ENCODE measurements at places on chromosomes 7 and 10. TPM values are rescaled to one million over a fixed set of nuclear protein-coding genes. Genes with fewer than 3 reads are reported as not detected.
A peak's percentile ranks its signal among the peaks of the same experiment; 100 is the strongest.

DNA sequence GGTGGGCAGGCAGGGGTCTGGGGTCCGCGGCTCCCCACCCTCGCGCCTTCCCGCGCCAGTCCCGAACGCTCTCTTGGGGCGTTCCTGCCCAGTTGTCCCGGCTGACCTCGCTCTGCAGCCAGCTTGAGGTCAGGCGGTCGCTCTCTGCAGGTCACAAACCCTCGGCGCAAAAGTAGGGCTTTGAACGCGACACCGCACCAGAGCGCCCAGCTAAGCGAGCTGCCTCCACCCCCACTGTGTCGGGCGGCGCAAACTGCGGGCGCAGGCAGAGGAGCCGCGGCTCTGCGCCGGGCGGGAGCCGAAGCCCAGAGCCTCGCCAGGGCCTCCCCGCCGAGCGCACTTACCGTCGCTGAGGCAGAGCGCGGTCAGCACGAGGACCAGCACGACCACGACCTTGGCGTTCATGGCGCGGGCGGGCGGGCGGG is 284 bp downstream of the CXCL12 start:
- DNase-seq, result no peak

DNA sequence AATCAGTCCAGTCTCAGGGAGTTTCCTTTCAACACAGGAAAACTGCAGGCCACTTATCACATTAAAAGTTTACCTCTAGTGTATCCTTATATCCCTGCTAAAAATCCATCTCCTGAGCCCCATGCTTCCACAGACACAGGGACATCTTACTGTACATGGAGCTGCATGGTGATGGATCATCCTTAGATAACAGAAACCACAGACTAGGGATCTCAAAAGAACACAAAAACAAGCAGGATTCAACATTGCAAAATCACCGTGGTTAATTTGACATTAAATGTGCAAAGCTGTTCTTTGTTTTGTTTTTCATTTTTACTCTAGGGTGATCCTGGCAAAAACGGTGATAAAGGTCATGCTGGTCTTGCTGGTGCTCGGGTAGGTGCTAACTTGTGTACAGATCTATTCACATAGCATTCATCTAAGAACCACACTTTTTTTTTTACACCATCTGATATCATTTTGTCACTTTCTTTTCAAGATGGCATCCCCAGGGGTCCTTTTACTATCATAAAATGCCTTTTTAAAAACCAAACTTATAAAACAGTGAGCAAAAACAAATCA is 18.1 kb downstream of the COL1A2 start:
- no peak for DNase-seq

DNA sequence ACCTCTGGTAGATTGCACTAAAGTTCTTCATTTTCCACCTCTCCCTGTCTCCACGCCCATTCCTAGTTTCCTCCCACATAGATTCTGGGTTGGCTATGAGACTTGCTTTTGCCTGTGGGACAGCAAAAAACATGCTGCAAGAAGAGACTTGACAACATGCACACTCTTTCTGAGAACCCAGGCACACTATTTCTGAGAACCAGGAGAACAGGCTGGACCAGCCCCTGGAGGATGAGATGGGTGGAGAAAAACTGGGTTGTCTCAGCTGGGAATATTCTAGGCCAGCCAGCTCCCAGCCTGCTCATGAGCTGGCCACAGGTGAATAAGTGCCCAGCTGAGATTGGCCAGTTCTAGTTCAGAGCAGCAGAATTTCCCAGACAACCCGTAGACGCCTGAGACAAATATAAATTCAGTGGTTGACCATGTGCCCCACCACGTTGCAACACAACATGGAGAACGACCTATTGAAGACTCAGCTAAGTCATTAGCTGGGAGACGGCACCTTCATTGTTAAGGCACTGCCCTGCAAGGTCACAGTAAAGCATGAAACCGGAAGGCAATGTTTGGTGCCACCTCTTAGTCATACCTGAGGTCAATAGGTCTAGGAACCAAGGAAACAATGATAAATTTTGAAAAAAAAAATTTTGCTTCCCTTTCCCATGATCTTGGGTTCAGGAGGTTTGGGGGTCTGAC is 92.7 kb upstream of the AKR1E2 start:
- no peak for DNase-seq

DNA sequence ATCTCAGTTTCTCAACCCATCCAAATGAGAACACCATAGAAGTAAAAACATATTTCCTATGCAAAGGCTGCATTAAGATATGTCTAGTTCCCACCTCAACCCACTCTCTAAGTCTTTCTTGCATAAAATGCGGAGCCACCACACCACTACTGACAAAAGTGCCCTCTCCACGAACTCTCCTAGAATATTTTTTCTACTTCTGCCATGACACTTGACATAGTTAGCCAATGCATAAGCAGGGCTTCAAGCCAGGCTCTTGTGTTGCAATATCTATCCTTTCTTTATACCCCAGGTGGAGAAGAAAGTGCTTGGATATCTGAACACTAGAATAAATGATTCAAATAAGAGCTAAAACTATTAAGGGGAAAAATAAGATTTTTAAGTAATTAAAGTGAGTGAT is 465.2 kb downstream of the NRG3 start:
- no peak for DNase-seq

GRCh38 chr7:96314402-96315124 is 7.3 kb downstream of the SLC25A13 start:
- no peak for DNase-seq

- no peak for DNase-seq
Observed at GRCh38 chr10:100175875-100176274, 10.0 kb downstream of the ERLIN1 start.

DNA sequence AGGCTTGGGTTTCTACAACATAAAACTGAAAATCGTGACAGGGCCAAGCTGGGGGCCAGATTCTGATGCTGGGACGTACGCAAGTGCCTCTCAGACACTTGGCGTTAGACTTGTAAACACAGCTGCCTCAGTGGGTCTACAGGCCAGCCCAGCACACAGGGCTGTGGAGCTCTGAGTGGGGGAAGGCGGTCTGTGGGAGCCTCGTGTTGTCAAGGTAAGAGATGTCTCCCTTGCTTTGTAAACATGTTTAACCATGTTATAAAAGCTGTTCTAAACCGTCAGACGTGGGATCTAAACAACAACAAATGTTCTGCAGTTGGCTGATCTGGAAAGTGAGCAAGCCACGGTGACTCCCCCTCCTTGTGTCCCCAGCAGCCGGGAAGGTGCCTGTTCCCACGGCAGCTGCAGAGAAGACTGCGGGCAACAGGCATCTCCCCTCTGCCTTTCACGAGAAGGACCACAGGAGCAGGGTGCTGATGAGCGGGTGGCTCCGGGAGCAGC is 67.8 kb downstream of the ZRANB1 start:
- DNase-seq, result no peak

DNA sequence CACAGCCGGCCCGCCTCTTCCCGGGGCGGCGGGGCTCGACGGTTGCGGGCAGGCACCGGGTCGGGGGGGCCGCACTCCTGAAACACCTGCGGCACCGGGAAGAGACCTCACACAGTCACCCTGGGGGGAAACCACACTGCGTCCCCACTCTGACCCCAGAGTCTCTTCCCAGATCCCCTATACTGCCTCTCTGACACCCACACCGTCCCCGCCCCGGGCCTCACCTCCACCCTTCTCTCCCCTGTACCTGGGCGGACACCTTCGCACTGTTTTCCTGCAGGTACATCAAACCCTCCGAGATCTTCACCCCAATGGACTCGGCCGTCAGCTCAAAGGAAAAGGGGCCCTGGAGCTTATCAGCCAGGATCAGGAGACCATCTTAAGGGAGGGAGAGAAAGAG is 3.4 kb upstream of the GAL3ST4 start:
- no peak for DNase-seq

- no peak for DNase-seq
Observed at GRCh38 chr10:112429147-112429546, 17.6 kb downstream of the ZDHHC6 start.

DNA sequence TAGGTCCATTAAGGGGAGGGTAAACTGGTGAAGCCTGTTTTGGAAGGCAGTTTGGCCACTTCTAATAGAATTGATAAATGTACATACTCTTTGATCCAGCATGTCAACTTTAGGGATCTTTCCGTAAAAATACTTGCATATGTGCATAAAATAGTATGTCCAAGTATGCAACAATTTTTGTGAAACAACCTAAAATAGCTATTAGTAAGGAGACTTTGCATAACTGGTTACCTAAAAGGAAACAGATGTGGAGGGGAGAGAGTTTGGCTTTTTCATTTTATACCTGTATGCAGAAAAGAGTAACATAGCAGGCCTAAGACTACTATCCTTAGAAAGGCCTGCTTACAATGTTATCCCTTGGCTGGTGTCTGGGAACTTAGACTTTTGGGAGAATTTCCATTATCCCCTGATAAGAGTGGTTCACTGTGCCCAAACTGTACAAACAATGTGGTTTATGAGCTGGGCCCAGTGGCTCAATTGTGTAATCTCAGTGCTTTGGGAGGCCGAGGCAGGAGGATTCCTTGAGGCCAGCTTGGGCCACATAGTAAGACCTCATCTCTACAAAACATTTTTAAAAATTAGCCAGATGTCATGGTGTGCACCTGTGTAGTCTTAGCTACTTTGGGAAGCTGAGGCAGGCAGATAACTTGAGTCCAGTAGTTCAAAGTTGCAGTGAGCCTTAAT is 21.3 kb downstream of the PTPN12 start:
- DNase-seq, result no peak

DNA sequence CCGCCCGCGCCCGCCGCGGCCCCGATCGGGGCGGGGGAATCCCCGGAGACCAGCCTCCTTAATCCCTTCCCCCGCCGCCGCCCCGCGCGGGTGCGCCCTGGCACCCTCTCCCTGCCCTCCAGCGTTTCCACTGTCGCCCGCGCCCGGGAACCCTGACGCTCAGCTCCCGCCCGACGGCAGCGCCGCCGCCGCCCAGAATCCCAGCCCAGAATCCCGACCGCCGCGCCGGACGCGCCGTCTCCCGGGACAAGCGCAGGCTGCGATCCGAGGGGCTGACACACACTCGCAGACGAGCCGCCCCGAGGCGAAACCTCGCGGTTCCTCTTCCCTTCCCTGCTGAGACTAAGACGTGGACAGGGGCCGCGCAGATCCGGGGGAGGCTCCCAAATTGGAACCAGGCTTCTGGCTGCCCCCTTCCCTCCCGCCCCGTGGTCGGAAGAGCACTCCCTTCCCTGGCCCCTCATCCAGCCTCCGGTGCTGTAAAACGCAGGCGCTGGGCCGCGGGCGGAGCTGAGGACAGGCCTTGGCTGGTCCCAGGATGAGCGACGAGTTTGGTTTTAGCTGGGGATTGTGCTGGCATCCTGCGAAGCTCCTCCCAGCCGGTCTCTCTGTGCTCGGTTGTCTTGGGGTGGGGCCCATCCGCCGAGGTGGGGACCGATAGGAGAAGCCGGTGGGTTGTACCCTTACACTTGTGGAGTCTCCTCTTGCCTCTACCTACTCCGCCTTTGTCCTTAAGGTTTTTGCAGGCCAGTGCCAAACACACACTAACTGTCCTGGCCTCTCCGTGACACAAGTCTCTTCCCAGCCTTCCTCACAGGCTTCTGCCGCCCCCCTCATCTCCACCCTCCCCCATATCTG is 1.1 kb downstream of the MARVELD1 start:
- DNase-seq, result peak; percentile 61

DNA sequence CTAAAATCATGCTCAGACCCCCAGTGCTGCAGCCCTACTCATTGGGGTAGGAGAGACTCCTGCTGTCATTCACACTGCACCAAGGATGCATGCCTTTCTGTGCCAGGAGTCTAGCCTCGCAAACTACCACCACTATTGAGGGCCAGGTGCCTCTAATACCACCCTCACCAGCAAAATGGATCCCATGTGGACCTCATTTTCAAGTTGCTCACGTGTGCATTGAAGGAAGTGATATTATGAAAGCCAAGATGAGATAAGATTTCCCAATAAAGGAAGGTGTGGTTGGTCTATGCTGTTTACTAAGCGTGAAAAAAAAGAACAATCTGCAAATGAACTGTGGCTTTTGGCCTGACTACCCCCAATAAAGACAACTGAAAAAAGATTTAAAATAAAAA is 7.2 kb upstream of the LAMTOR4 start:
- no peak for DNase-seq

- no peak for DNase-seq
Observed at GRCh38 chr10:59720377-59720776, 10.7 kb upstream of the SLC16A9 start.

- DNase-seq, result peak; percentile 76
Observed at GRCh38 chr10:71608819-71609768, 110.5 kb downstream of the C10orf105 start.

- no peak for DNase-seq
Observed at GRCh38 chr7:100360135-100360854, 2.4 kb downstream of the PILRB start.

DNA sequence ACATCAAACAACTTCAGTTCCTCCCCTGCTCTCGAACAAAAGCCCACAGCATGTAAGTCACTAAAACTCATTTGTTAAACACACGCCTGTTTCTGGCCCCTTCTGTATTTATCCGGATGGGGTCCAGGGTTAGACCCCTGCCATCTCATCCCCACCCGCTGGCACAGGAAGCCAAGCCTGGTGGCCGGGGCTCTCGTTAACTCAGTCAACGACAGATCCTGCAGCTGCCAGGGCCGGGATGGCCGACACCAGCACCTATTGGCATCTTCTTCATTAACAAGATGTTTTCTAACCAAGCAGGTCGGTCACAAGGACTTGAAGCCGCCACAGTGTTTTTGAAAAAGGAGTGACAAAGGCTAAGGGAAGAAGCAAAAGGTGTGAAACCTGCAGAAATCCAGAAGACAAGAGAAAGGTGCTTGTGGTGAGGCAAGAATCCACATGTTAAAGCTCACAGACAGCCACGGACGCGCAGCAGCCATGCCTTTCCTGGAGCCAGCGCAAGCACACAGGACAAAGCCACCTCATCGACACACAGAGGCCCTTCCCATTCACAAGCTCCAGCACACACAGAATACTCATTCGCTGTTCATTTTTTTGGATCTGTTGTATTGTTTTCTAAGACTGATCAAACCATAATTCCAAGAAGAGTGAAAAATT is 202.7 kb downstream of the DIP2C start:
- DNase-seq, result no peak

DNA sequence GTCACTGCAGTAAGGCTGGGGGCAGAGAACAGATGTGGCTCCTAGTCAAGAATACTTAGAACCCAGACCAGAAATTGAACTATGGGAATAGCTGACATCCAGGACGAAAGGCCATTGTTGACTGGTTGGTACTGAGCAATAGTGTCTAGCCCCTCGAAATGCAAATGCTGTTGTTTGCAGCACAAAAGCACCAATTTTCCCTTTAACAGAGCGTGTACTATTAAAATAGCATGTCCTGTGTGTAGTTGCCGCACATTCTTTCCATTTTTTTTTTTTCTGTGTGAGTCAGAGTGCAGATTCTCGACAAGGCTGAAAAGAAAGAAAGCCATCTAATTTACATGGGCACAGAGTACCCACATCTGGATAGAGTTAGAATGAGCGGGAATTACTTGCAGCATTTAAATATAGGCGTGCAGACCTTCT is 302.4 kb downstream of the PTEN start:
- no peak for DNase-seq

Gene CRTAC1
- 30.6 TPM for polyA plus RNA-seq

Gene NCF1
- polyA plus RNA-seq, result 2.1 TPM

Gene PON1
- polyA plus RNA-seq, result 0.50 TPM

Gene MMD2
- polyA plus RNA-seq, result 0.23 TPM

Gene HOXA3
- polyA plus RNA-seq, result 49.3 TPM

Gene LLCFC1
- polyA plus RNA-seq, result 0.40 TPM

Gene PLXDC2
- 30.7 TPM for polyA plus RNA-seq

Gene TRPV5
- 1.6 TPM for polyA plus RNA-seq

Gene CCL24
- not detected for polyA plus RNA-seq

Gene TRIM4
- 30.1 TPM for polyA plus RNA-seq

Gene GARS1
- 102 TPM for polyA plus RNA-seq

Gene PDE6C
- polyA plus RNA-seq, result 0.33 TPM

Measured in renal pelvis (tissue), 12 donors.